Vagina (tissue), 2 donors: ENCODE measurements at places on chromosomes 5 and 9. TPM values are rescaled to one million over a fixed set of nuclear protein-coding genes. Genes with fewer than 3 reads are reported as not detected.

Gene TOMM5
- total RNA-seq: 70.7 TPM

Gene SPEF2
- total RNA-seq: 10.8 TPM

Gene SHC3
- 6.1 TPM for total RNA-seq

Gene PHF24
- total RNA-seq: 0.25 TPM

Gene OCLN
- total RNA-seq: 12.8 TPM

Gene DNAJA1
- 70.0 TPM for total RNA-seq

Gene KCNN2
- 3.4 TPM for total RNA-seq

Gene INSL6
- not detected for total RNA-seq

DNA sequence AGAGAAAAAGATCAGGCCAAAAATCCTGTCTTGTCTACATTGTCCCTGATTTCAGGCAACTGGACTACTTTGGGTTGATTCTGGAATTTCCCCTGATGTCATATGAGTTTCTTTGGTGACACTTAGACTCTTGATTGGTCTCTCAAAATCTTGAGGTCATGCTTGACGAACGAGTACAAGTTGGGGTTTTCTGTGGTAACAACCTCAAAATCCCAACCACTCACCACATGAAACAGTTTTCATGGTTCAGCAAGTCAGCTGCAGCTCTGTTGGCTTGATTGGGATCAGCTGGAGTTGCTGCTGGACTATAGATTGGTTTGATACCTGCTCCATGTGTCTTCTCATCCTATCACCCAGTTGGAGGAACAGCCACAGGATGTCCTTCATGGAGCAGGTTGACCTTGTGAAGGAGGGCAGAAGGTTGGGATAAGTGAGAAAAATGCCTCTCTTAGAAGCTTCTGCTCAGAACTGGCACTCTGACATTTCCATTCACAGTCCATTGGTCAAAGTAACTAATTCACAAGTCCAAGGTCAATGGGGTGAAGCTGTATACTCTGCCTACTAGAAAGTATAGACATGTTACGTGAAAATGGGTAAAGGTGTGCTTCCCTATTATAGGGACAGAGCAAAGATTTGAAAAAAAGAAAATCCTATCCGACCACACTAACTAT is 284.5 kb downstream of the SH3GL2 start:
- no peak overlapping the region for H3K4me3 ChIP-seq
- no peaks in the 10 kb centered on the region for H3K27me3 ChIP-seq
- no peaks in the 10 kb centered on the region for H3K4me1 ChIP-seq
- DNase-seq: no peak
- H3K36me3 ChIP-seq: no peaks in the 10 kb centered on the region
- no peak overlapping the region for H3K27ac ChIP-seq

GRCh38 chr5:59098743-59099142 is 515.9 kb downstream of the RAB3C start:
- no peak for DNase-seq
- no peaks in the 10 kb centered on the region for H3K36me3 ChIP-seq
- no peak overlapping the region for H3K27ac ChIP-seq
- H3K4me1 ChIP-seq: peaks cover 30% of the 10 kb centered on the region
- H3K4me3 ChIP-seq: no peak overlapping the region

DNA sequence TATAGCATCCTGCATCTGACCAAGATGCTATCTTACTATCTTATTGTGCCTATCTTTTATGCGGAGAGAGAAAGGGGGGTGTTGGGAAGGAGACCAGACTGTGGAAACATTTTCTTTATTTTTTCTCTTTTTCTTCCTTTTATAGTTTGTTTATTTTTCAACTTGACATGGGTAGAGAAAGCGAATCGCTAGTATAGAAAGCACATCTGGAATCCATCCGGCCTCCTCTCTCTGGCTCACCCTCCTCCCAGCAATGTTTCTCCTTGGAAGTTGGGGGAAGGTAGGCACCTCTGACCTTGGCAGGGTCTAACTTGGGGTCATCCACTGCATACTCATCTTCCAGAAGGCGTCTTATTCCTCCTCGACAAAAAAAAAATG is 3.9 kb downstream of the S1PR3 start:
- peak overlapping the region; percentile 71 for H3K4me3 ChIP-seq
- no peaks in the 10 kb centered on the region for H3K36me3 ChIP-seq
- H3K27ac ChIP-seq: peak overlapping the region; percentile 79
- peak; percentile 12 for DNase-seq
- no peaks in the 10 kb centered on the region for H3K27me3 ChIP-seq

DNA sequence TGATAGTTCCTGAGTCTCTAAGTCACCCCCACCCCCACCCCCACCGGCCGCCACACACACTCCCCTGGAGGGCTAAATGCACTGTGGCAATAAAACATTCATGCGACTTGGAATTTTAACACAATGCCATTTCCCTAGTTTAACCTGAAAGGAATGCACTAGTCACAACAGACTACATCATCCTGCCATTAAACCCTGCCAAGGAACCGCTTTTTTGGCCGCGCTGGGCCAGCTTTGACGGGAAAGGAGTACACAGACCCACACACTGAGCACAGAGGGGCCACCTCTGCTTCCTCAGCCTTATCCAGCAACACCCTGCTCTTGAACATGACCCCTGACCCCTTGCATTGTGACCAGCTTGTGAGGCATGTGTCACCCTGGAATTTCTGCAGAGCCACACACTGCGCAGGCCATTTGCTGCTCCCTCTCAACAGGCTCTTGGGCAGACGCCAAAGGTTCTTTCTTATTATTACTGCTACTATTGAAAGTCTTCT is 165.3 kb downstream of the BNC2 start:
- peak overlapping the region; percentile 73 for H3K27ac ChIP-seq
- DNase-seq: peak; percentile 95
- peak overlapping the region; percentile 48 for H3K4me3 ChIP-seq
- peaks cover 13% of the 10 kb centered on the region for H3K4me1 ChIP-seq

GRCh38 chr5:138805096-138805495 is 51.9 kb downstream of the CTNNA1 start:
- no peak overlapping the region for H3K27ac ChIP-seq
- DNase-seq: no peak
- H3K27me3 ChIP-seq: no peaks in the 10 kb centered on the region
- H3K36me3 ChIP-seq: no peaks in the 10 kb centered on the region
- H3K4me1 ChIP-seq: peaks cover 26% of the 10 kb centered on the region
- H3K4me3 ChIP-seq: no peak overlapping the region

DNA sequence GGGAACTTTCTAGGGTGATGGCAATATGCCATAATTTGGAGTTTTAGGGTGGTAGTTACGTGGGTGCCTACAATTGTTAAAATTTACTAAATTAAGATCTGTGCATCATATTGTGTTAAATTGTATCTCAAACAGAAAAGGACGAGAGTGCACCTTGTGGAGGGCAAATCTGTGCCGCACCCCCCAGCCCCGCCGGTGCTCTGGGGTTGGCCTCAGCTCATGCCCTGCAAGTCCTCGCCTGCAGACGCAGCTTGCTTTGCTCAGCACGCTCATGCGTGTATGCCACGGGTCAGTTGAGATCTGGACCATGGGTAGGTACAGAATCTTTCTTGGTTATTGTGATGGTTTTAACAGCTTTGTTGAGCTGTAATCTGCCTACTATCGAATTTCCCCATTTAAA is 33.7 kb upstream of the FCN1 start:
- DNase-seq: no peak
- H3K4me3 ChIP-seq: no peak overlapping the region
- no peak overlapping the region for H3K27ac ChIP-seq
- H3K36me3 ChIP-seq: no peaks in the 10 kb centered on the region

DNA sequence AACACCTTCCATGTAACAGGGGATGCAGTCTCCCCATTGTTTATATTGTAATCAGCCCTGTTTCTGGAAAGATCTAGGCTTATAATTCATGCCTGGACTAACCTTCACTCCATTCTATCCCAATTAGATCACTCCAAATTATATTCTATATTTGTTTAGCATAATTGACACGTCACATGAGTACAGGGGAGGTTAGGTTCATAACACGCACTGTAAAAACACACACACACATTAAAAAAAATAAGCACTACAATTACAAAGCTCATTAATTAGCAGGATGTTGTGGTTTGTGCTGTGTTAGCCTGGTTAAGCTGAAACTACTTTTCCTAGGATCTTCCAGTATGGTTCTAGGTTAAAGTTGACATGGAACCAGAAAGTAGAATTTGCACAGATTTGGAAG is 126.0 kb downstream of the MLLT3 start:
- no peaks in the 10 kb centered on the region for H3K4me1 ChIP-seq
- DNase-seq: no peak
- no peaks in the 10 kb centered on the region for H3K27me3 ChIP-seq
- no peaks in the 10 kb centered on the region for H3K36me3 ChIP-seq
- no peak overlapping the region for H3K4me3 ChIP-seq

DNA sequence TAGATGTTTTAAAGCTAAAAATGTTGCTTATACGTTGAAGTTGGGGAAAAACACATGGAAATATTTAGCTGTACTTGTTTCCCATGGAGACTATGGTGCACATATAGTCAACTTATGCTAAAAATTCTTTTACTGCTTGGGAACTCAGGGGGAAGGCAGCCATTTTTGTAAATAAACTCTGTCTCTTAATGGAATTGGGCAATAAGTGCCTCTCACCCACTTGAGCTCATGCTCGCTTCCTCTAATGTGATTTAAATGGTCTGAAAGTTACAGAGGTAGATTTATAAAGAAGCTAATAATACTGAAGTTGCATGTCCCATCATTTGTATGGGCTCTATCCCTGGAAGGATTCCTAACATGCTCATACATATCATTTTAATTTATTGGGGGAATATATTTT is 523.8 kb downstream of the RASEF start:
- H3K36me3 ChIP-seq: no peaks in the 10 kb centered on the region
- H3K4me1 ChIP-seq: peaks cover 20% of the 10 kb centered on the region
- no peak overlapping the region for H3K4me3 ChIP-seq
- no peaks in the 10 kb centered on the region for H3K27me3 ChIP-seq
- DNase-seq: no peak

- H3K4me1 ChIP-seq: no peaks in the 10 kb centered on the region
- H3K4me3 ChIP-seq: no peak overlapping the region
- no peak for DNase-seq
- no peaks in the 10 kb centered on the region for H3K36me3 ChIP-seq
- H3K27ac ChIP-seq: no peak overlapping the region
These were observed 206.9 kb downstream of the CRB2 start for GRCh38 chr9:123562844-123563346.

GRCh38 chr5:8953911-8954438 is 591.9 kb downstream of the SEMA5A start:
- no peak overlapping the region for H3K4me3 ChIP-seq
- H3K36me3 ChIP-seq: no peaks in the 10 kb centered on the region
- H3K4me1 ChIP-seq: no peaks in the 10 kb centered on the region
- no peak overlapping the region for H3K27ac ChIP-seq
- no peak for DNase-seq

- H3K27ac ChIP-seq: no peak overlapping the region
- H3K36me3 ChIP-seq: no peaks in the 10 kb centered on the region
- no peak overlapping the region for H3K4me3 ChIP-seq
- no peaks in the 10 kb centered on the region for H3K27me3 ChIP-seq
- no peak for DNase-seq
- H3K4me1 ChIP-seq: no peaks in the 10 kb centered on the region
These were observed 117.4 kb downstream of the GCNT1 start for GRCh38 chr9:76576344-76576743.

- no peak overlapping the region for H3K27ac ChIP-seq
- H3K27me3 ChIP-seq: no peaks in the 10 kb centered on the region
- no peaks in the 10 kb centered on the region for H3K36me3 ChIP-seq
- no peak for DNase-seq
- no peak overlapping the region for H3K4me3 ChIP-seq
These were observed 99.6 kb upstream of the CAST start for GRCh38 chr5:96562614-96563013.

GRCh38 chr5:130138406-130139045 is 234.3 kb downstream of the CHSY3 start:
- no peak overlapping the region for H3K27ac ChIP-seq
- no peaks in the 10 kb centered on the region for H3K27me3 ChIP-seq
- peaks cover 4% of the 10 kb centered on the region for H3K4me1 ChIP-seq
- H3K36me3 ChIP-seq: no peaks in the 10 kb centered on the region
- no peak for DNase-seq
- no peak overlapping the region for H3K4me3 ChIP-seq

DNA sequence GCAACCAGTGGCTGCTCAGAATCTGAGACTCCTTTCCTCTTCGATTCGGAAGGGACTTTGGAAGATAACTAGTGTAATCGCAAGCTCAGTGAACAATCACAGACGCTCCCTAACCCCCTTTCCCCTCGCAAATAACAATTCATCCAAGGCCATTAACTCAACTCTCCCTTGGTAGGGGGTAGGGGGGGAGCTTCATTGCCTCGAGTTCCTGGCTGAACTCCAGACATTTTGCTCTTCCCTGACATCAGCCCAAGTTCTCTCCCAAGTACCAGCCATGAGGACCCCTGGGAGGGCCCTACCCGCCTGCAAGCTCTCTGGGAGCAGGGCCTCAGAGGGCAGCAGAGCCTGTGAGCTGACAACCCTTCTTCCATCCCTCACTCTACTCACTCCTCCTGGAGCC is 8.4 kb downstream of the FAM163B start:
- H3K4me3 ChIP-seq: no peak overlapping the region
- H3K4me1 ChIP-seq: no peaks in the 10 kb centered on the region
- H3K27ac ChIP-seq: no peak overlapping the region
- no peaks in the 10 kb centered on the region for H3K36me3 ChIP-seq
- no peaks in the 10 kb centered on the region for H3K27me3 ChIP-seq

DNA sequence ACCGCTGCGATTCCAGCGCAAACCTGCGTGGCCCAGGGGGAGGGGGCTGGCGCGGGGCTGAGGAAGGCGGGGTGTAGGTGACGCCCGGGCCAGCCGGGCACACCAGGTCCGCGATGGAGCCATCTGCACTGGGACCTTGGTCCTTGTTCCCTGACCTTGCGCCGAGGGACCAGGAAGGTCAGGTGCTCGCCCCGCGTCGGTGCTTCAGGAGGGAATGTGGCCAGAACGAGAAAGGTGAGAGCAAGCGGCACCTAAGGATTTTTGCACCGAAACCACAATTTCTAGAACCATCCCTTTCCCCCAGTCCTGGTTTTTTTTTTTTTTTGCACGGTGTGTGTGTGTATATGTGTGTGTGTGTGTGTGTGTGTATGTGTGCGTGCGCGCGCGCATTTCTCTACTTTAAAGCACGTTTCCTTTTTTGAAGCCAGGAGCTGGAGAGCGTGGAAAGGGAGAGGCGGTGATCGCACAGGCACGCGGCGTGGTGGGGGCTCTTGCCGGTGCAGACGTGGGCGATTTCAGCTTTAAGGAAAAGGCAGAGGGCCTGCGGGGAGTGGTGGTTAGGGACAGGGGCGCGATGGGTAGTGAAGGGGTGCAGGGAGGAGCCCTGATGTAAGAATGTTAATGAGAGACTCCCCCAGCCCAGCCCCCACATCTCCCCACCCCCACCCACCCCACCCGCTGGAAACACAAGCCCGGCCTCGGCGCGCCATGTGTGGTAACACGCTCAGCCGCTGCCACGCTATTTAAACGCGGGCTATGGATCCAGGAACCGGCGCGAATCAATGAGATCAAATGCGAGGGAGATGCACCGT is at the start of gene NPR3:
Gene NPR3, plus strand, starts transcription at position 772 of the 812 bp plus-strand sequence. CDS start 456 bp downstream, outside the sequence.
- H3K4me1 ChIP-seq: peaks cover 30% of the 10 kb centered on the region
- peak within 1 kb of the TSS; percentile 58 for H3K4me3 ChIP-seq
- H3K36me3 ChIP-seq: no peaks in the 10 kb centered on the region
- H3K27me3 ChIP-seq: no peaks in the 10 kb centered on the region
